ENCODE measurements at places on chromosomes 4 and X. TPM values are rescaled to one million over a fixed set of nuclear protein-coding genes. Genes with fewer than 3 reads are reported as not detected.

DNA sequence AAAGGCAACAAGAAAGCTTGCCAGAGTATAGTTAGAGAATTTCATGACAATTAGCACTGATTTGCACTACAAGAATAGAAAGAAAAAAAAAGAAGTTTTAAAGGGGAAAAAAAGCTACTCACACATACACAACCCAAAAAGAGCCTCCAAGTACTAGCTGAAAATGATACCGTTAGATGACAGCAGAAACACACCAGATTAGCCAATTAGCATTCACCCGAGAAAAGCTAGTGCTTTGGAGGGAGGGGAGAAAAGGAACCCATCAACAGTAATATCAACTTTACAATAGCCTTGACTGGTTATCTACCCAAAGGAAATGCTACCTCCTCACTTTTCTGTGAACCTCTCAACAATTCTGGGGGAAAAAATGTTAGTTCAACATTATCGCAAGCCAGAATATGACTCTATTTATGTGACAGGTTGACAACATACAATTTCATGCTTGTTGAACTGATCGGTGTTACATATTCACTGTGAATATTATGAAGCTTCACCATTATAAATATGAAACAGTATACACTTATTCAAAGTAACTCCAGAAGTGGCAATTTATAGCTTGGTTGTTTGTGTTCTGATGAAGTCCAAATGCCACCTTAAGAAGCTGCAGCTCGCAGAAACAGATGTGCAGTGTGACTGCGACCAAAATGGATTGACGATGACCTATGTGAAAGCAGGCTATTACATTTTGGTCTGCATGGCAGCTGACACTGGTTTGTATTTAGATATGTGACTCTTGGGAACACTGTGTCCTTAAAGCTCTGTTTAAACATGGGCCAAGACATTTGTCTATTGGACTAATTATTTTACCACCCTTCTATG lies 15.9 kb downstream of the PPARGC1A start:
- DNase-seq, result no peak

DNA sequence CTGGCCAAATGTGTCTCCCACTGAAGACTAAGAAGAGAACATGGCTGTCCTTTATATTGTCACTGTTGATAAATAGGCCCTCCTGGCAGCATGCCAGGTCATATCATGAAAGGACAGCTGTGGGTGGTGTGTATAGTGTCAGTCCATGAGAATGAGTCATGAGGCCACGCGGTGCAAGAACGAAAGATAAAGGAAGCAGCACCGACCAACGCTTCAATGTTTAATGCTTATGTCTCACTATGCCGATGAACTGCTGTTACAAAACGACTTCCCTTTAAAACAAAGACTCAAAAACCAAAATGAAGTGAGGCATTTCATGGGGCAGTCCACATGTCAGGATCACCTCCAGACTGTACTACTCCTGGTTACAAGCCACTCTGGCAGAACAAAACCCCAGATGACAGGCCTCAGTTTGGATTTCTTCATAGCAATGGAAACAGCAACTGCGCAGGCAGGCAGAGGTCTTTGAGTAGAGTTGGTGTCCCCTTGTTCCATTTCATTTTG lies 5.2 kb upstream of the TCEANC start:
- DNase-seq, result peak; percentile 59

- DNase-seq, result no peak
Measured at GRCh38 chr4:25235401-25235800, 1.6 kb downstream of the PI4K2B start.

DNA sequence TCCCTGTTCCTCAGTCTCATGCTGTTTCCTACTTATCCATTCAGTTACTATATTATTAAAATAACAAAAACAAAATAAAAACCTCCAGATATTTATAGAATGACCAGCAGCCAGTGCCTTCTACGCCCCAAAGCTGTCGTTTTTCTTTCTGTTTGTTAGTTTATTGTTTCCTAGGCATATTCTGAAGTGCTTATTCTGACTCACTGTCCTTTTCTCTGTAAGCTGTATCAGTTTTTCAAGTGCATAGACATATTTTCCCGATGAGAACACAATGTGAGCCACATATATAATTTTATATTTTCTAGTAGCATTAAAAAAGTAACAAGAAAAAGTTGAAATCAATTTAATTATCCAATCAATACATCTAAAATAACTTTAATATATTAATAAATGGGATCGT lies 2158.6 kb upstream of the TENM3 start:
- no peak for DNase-seq

Gene SMIM43
- 17.7 TPM for polyA plus RNA-seq

Data from right lung (tissue), 10 donors.